ENCODE measurements at places on chromosomes 1 and 21.

DNA sequence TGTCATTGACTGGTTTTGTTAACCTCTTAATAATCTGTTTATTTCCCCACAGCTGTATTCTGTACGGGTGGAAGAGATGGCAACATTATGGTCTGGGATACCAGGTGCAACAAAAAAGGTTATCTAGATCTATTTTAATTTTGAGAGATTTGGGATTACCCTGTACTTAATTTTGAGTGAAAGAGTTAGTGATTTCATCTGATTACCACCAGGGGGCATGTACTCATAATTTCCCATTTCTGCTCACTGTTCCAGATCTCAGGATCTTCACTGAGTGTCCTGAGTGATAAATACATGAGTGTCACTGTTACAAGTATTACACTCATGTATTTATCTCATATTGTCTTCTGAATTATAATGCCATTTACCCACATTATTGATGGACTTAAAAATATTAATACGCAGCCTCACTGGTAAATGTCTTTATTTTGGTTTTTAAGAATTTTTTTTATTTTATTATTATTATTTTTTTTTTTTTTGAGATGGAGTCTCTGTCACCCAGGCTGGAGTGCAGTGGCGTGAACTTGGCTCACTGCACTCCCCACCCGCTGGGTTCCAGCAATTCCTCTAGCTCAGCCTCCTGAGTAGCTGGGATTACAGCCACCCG lies 27.4 kb downstream of the DTL start:
- peak; percentile 37 for DNase-seq

DNA sequence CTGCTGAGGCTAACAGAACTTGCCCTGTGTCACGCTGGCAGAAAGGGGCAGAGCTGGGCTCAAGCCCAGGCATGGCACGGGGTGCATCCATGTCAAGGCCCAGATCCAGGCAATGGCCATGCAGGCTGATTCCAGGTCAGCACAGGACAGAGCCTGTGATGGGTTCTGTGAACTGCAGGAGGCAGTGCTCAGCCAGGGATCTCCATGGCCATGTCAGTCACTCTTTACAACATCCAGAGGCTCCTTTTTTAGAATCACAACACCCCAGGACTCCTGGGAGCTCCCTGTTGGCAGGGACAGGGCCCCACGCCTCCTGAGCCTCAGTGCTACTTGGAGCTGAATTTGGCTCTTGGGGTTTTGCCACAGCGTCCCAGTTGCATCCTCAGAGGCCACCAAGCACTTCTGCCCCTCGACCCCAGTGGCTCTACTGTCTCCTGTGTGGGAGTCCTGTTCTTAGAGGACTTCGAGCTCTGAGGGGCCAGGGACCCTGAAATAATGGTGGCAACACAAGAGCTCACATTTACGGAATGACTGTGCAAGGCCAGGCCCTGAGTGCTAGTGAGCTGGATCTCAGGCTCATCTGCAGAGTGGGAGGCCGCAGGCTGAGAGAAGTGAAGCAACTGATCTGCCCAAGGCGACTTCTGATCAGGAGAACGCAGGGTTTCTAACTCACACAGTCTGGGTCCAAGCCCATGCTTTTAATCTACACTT lies 211.5 kb downstream of the TRABD2B start:
- DNase-seq: no peak

- no peak for DNase-seq
Observed at GRCh38 chr1:36306210-36306901, at the start of gene SH3D21. TSS of gene SH3D21 (plus strand) at chr1:36306368. CDS start at chr1:36306421, 53 bp downstream.

DNA sequence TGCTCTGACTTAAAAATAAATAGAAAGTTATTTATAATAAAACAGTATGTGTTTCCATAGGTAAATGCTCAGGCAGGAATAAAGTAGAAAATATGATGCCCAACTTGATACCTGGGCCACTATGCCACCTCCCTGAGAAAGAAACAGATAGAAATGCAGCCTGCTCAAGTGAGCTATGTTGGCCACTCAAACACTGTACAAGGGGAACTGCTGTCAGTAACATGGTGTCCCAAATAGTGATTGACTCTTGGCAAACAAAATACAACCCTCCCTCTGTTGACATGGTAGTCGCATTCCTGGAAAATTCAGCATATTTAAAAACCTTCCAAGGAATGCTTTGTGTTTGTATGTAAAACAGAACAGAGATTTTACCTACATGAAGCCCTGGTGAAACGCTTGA lies 66.9 kb upstream of the KCNE2 start:
- DNase-seq: no peak

DNA sequence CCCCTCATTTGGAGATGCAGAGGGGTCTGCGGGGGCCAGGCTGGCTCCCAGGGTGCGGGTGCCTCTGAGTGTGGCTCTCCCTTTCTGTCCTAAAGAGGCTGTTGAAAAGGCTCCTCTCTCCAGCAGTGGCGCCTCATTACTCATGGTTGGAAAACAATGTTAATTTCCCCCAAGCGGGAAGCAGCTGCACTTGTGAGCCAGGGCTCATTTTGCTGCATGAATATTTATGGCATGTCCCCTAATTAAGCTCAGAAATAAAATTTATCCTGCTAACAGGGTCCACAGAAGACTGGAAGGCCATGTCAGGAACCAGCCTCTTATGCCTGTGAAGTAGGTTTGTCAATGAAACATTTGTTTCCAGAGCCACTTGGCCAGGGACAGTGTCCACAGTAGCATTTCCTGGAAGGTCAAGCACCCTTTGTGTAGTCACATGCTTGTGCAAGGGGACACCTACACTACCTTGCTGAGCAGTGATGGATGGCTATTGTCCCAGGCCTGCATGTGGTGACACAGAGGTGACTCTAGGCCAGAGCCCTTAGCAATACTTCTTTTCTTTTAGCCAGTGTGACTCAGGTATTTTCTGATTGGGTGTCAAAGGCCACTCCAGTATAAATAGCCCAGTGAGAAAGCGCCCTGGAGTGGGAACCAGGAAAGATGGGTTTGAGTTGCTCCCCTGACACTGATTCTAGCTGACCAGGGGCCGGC lies 259.0 kb downstream of the FOXD2 start:
- DNase-seq: no peak

DNA sequence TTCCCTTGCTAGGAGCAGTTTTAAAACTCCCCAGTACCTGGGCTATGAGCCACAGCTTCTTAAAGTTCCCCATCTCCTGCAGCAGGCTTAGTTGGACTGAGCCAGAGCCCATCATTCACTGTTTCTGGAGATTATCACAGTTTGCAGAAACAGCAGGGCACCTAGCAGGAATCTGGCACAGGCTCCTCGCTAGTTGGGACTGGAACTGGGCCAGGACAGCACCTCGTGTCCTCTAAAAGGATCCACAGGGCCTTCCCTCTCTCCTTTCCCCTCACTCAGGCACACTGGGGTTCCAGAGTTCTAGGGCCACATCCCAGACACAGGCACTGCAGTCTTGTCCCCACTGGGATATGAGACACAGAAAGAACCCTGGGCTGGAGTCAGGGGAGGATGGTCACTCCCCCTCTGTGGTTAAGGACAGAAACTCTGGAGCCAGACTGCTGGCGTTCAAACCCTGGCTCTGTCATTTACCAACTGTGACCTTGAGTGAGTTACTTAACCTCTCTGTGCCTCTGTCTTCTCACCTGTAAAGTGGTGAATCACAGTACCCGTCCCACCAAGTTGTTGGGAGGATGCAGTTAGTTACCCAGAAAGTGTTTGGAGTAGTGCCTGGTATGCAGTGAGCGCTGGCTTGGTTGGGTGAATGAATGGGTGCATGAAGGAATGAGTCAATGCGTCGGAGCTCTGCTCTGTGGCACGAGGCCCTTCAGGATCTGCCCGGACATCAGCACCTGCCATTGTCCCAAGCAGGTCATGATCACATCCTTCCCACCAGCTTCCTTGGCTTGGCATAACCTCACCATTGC lies 18.8 kb upstream of the ECE1 start:
- DNase-seq: no peak

DNA sequence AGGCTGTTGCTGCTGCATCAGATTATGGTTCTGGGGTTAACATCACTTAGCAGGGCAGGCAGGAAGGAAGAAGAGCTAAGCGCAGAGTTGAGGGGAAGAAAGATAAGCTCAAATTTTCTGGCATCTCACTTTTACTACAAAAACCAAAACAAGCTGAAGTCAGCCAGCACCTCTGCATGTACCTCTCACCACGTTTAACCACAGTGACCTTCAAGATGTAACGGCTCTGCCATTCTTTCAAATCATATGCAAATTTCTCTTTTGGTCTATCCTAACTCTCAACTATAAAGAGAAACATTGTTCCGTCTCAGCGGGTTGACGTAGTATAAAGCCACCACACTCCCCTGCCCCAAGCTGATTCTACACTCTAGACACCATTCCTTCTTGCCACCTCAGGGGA lies 154.4 kb downstream of the OMA1 start:
- no peak for DNase-seq

DNA sequence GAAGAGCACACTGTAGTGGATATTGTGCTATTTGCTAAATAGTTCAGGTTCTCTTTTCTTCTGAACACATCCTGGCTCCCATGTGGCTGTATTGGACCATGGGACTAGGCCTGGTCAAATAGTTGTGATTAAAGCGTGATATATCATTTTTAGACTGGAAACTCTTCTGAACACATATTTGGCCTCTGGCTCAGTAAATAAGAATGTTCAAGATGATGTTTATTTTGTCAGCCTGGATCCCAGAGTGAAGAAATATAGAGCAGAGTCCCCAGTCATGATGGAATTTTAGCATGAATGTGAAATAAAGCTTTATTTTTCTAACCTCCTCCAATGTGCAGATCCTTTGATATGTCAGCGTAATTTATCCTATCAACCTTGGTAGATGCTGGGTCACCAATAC lies 542.6 kb downstream of the ADGRL2 start:
- DNase-seq: no peak

Data from globus pallidus (tissue), 1 donor.